ENCODE measurements at places on chromosomes 2 and 18. TPM values are rescaled to one million over a fixed set of nuclear protein-coding genes. Genes with fewer than 3 reads are reported as not detected.
A peak's percentile ranks its signal among the peaks of the same experiment; 100 is the strongest.

RASGRP3 gene
- 22.6 TPM for total RNA-seq

UPP2 gene
- 0.19 TPM for total RNA-seq

TGFA gene
- total RNA-seq, result 30.8 TPM

MCM6 gene
- total RNA-seq, result 11.9 TPM

GRCh38 chr2:72278046-72278445, 130.4 kb upstream of the CYP26B1 start:
- H3K27ac ChIP-seq, result no peak overlapping the region
- no peaks in the 10 kb centered on the region for H3K36me3 ChIP-seq
- no peak for DNase-seq

DNA sequence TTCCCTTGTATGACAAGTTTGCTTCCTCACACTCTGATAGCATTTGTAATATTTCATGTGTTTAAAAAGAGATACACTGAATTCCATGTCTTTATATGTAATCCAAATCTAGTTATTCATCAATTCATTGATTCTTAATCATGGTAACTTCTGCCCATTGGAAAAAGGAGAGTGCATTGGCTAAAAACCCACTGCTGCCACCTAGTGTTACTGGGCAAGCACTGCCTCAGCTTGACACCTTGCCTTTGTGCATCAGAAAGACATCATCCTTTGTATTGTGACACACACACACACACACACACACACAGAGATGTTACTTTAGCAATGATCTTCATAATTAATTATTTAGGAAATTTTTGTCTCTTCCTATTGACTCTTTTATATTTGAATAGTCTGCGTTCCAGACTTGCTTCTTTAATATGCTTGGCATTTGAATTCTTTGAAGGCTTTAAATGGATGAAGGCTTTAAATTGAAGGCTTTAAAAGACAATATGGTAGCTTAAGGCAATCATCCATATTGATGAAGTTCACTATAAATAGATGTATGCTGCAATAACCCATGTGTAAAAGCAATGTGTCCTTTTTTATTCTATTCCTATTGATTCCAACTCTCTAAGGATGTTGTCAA, 414.2 kb upstream of the CHST9 start:
- H3K4me1 ChIP-seq, result no peaks in the 10 kb centered on the region
- H3K36me3 ChIP-seq, result no peaks in the 10 kb centered on the region
- DNase-seq, result no peak
- H3K4me3 ChIP-seq, result no peak overlapping the region

DNA sequence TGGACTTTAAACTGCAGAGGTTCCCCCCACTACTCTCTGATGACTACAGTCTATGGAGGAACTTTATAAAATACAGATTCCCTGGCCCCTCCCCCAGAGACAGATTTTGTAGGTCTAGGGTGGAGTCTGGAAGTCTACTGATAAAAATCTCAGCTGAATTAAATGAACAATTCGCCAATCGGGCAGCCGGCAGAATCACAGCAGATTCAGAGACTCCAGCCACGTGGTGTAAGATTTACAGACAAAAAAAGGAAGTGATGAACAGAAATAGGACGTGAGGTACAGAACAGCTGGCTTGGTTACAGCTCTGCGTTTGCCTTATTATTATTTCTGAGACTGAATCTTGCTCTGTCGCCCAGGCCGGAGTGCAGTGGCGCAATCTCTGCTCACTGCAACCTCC, 21.4 kb upstream of the MTA3 start:
- no peak for DNase-seq
- no peak overlapping the region for H3K27ac ChIP-seq
- H3K27me3 ChIP-seq, result no peaks in the 10 kb centered on the region
- no peaks in the 10 kb centered on the region for H3K4me1 ChIP-seq
- H3K36me3 ChIP-seq, result no peaks in the 10 kb centered on the region

DNA sequence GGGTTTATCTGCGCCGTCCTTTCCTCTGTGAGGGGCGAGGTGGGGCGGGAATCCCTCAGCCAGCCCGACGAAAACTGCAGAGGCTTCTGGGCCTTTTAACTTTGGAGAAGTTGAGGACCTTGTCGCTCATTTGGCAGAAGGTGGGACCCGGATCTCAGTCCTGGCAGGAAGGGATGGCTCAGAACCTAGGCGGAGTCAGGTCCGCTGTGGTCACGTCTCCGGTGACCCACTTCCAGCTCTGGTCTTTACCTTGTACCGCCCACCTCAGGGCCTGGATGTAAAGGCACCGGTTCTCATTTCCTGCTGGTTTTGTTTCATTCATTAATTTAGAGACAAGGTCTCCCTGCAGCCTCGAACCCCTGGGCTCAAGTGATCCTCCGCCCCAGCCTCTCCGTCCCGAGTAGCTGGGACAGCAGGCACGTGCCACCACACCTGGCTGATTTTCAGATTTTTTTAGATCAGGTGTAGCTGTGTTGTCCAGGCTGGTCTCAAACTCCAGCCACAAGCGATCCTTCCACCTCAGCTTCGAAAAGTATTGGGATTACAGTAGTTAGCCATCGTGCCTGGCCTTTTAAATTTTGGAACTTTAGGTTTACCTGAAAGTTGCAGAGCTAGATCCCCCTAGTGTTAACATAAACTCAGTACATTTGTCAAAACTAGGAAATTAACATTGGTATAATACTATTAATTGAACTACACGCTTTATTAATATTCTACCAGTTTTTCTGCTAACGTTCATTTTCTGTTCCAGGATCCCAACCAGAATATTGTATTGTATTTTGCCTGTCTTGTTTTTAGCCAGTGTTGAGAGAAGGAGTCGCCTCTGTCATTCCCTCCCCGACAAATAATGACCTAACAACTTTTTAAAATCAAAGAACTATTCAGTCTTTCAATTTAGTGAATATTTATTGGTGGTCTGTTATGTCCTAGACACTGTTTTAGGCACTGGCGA, 852 bp downstream of the POLI start:
- peak; percentile 79 for DNase-seq
- H3K4me3 ChIP-seq, result peak overlapping the region; percentile 83
- H3K27ac ChIP-seq, result peak overlapping the region; percentile 96
- H3K36me3 ChIP-seq, result no peaks in the 10 kb centered on the region
- H3K4me1 ChIP-seq, result peaks cover 6% of the 10 kb centered on the region

- no peaks in the 10 kb centered on the region for H3K27me3 ChIP-seq
- H3K4me1 ChIP-seq, result no peaks in the 10 kb centered on the region
- H3K36me3 ChIP-seq, result no peaks in the 10 kb centered on the region
- H3K27ac ChIP-seq, result no peak overlapping the region
- H3K4me3 ChIP-seq, result no peak overlapping the region
Measured at GRCh38 chr2:67289921-67290371, 107.2 kb upstream of the ETAA1 start.

- no peaks in the 10 kb centered on the region for H3K4me1 ChIP-seq
- no peak overlapping the region for H3K4me3 ChIP-seq
- no peaks in the 10 kb centered on the region for H3K36me3 ChIP-seq
- H3K27ac ChIP-seq, result no peak overlapping the region
- DNase-seq, result no peak
- no peaks in the 10 kb centered on the region for H3K27me3 ChIP-seq
Measured at GRCh38 chr2:150319085-150319484, 168.4 kb downstream of the RND3 start.

DNA sequence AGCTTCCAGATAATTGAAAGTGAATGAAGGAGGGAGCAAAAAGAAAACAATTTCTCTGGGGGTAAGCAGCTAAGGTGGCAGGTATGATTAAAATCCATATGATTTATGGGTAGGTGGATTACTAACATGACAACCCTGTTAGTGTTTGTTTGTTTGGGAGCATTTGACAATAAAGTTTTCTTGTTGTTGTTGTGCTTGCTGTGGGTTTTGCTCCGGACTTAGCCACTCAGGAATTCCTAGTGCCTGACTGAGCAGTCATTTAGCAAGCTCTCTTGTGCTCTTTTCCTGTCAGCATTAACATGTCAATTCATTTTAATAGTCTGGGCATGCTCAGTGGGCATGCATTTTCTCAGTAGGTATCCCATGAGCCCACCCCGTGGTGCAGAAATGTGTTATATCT, 674.8 kb upstream of the ZEB2 start:
- DNase-seq, result no peak
- H3K36me3 ChIP-seq, result no peaks in the 10 kb centered on the region
- H3K4me3 ChIP-seq, result no peak overlapping the region
- no peaks in the 10 kb centered on the region for H3K27me3 ChIP-seq
- peaks cover 3% of the 10 kb centered on the region for H3K4me1 ChIP-seq

DNA sequence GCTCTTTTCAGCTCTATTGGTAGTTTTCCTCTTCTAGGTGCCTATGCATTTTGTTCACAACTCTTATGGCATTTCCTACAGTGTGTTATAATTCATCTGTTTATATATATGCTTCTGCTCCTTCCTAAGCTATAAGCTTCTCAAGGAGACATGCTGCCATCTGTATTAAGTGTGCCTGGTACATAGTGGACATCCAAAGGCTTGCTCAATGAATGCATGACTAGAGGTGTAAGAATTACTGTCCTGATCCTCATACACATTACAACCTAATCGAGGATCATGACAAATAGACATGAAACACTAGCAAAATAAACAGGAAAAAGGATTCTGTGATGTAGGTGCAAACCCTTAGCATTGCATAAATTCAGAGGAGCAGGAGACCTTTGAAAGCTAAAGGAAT, 50.2 kb downstream of the CDC42EP3 start:
- H3K4me3 ChIP-seq, result no peak overlapping the region
- no peak for DNase-seq
- H3K27me3 ChIP-seq, result no peaks in the 10 kb centered on the region
- H3K4me1 ChIP-seq, result no peaks in the 10 kb centered on the region
- no peaks in the 10 kb centered on the region for H3K36me3 ChIP-seq

- no peak for DNase-seq
- no peak overlapping the region for H3K27ac ChIP-seq
- no peaks in the 10 kb centered on the region for H3K4me1 ChIP-seq
- H3K27me3 ChIP-seq, result no peaks in the 10 kb centered on the region
Measured at GRCh38 chr2:63743170-63743981, 98.3 kb upstream of the UGP2 start.

GRCh38 chr2:230503798-230504197, 87.8 kb downstream of the SP100 start:
- DNase-seq, result no peak
- no peaks in the 10 kb centered on the region for H3K27me3 ChIP-seq
- H3K36me3 ChIP-seq, result peaks cover 13% of the 10 kb centered on the region
- H3K27ac ChIP-seq, result no peak overlapping the region
- no peak overlapping the region for H3K4me3 ChIP-seq

DNA sequence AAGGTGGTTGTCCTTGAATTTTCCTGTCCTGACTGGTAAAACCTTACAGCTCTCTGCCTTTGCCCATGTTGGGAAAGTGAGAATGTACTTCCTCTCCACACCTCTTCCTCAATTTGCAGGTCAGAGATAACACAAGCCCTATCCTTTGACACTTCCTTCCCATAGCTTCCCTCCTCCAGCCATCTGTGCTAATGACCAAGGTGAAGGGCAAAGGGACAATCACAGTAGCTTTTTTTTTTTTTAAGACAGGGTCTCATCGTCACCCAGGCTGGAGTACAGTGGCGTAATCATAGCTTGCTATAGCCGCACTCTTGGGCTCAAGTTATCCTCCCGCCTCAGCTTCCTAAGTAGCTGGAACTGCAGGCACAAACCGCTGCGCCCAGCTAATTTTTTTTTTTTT, 24.3 kb upstream of the STPG4 start:
- no peaks in the 10 kb centered on the region for H3K27me3 ChIP-seq
- no peak for DNase-seq

DNA sequence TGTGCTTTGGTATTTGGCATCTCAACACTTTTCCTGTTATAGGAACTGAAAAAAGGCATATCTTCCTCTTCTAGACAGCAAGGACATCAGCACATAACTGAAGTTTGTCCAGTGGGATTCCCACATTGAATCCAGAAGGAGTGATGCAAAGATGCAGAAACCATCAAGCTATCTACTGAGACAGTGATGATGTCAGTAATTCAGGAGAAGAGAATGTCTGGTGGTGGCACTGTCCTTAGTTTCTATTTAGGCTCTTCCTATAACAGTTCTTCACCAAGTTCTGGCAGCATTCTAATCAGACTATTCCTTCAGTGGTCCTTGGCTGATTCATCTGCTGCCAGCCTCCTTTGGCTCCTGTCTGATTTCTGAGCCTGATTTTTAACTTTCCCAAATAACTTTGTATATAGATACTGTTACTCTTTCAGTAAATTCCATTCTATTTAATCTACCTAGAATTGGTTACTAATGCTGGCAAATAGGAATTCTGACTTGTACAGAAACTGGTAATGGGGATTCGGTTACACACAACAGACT, 56.6 kb upstream of the AGPS start:
- H3K27ac ChIP-seq, result no peak overlapping the region
- H3K4me1 ChIP-seq, result no peaks in the 10 kb centered on the region
- DNase-seq, result no peak
- H3K27me3 ChIP-seq, result no peaks in the 10 kb centered on the region

- no peak overlapping the region for H3K4me3 ChIP-seq
- no peaks in the 10 kb centered on the region for H3K36me3 ChIP-seq
- H3K4me1 ChIP-seq, result no peaks in the 10 kb centered on the region
- H3K27me3 ChIP-seq, result no peaks in the 10 kb centered on the region
- DNase-seq, result no peak
Measured at GRCh38 chr2:23269747-23270146, 115.2 kb upstream of the KLHL29 start.

GRCh38 chr18:49933530-49934128, 120.3 kb upstream of the ACAA2 start:
- no peaks in the 10 kb centered on the region for H3K4me1 ChIP-seq
- no peaks in the 10 kb centered on the region for H3K36me3 ChIP-seq
- no peaks in the 10 kb centered on the region for H3K27me3 ChIP-seq
- H3K4me3 ChIP-seq, result no peak overlapping the region
- no peak for DNase-seq

DNA sequence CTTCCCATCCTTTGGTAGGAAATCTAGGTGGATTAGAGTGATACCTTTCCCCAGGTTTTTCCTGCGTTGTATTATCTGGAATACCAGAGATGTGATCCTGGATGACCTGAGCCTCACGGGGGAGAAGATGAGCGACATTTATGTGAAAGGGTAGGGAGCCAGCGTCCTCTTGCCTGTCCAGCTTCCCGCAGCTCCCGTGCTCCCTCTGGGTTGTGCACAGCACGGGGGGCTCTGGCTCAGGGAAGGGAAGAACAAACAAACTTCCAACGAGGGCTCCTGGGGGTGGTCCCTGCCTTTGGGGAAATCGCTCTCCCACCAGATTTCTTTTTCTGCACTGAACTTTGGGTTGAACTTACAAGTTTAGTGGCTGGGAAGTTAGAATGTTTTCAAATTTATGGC, 215.7 kb downstream of the DYSF start:
- H3K4me3 ChIP-seq, result no peak overlapping the region
- H3K27me3 ChIP-seq, result no peaks in the 10 kb centered on the region
- no peak overlapping the region for H3K27ac ChIP-seq
- no peak for DNase-seq
- H3K4me1 ChIP-seq, result no peaks in the 10 kb centered on the region

DNA sequence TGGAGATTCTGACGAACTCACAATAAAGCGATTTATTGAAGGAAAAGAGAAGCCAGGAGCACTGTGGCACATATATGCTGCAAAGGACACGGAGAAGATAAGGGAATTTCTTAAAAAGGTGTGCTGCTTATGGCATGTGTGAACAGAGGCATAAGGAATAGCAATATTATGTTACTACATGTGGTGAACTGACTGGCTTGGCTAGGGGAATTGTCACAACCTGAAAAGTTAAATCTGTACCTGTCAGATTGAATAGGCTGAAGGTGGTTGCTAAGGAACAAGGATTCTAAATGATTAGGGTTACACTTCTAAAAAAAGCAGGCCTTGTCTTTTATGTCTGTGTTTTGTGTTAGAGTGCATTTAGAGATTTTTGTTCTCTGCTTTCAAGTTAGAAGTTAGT, 48.4 kb downstream of the KDM3A start:
- H3K36me3 ChIP-seq, result peaks cover 89% of the 10 kb centered on the region
- no peak overlapping the region for H3K27ac ChIP-seq
- no peak for DNase-seq

- no peaks in the 10 kb centered on the region for H3K27me3 ChIP-seq
- H3K4me3 ChIP-seq, result no peak overlapping the region
- peaks cover 72% of the 10 kb centered on the region for H3K4me1 ChIP-seq
- H3K36me3 ChIP-seq, result no peaks in the 10 kb centered on the region
- peak overlapping the region; percentile 83 for H3K27ac ChIP-seq
Measured at GRCh38 chr18:12012697-12013096, 31.4 kb downstream of the IMPA2 start.

All from kidney (tissue), 22 donors.